CD4-positive, CD25-positive, alpha-beta regulatory T cell (primary cell): ENCODE measurements at places on chromosomes 13 and 19. TPM values are rescaled to one million over a fixed set of nuclear protein-coding genes. Genes with fewer than 3 reads are reported as not detected.
A peak's percentile ranks its signal among the peaks of the same experiment; 100 is the strongest.

SMIM44 gene
- total RNA-seq, result not detected

MBOAT7 gene
- 25.8 TPM for total RNA-seq

SULT2B1 gene
- total RNA-seq, result not detected

F2RL3 gene
- 0.10 TPM for total RNA-seq

LRRC4B gene
- total RNA-seq, result not detected

COX6B2 gene
- 0.57 TPM for total RNA-seq

CRLF1 gene
- total RNA-seq, result not detected

PRSS57 gene
- total RNA-seq, result 3.3 TPM

RDH8 gene
- not detected for total RNA-seq

GRCh38 chr13:26604784-26605545 is 47.5 kb downstream of the WASF3 start:
- DNase-seq, result no peak

- DNase-seq, result no peak
Measured at GRCh38 chr13:88456151-88456550, 785.0 kb downstream of the SLITRK5 start.

- no peak for DNase-seq
Measured at GRCh38 chr19:19064811-19065745, 1.3 kb downstream of the SLC25A42 start.

DNA sequence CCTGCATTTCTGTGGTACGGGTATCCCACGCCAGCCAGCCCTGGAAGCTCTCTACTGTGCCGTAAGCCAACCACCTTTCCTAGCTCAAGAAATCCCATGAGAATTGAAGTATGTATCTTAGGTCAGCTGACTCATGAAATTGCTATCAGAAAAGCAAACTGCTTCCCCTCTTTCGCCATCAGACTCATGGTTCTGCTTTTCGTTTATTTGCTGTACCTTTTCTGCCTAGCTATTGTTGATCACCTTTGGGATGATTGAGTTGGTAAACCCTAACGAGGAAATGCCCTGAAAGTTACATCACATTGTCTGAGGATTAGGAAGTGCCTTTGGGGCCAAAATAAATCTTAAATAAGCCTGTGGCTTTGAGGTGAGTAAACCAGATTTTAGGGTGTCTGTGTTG is at the start of gene ADGRE3:
ADGRE3 (minus strand) TSS at position 81 of the 400 bp plus-strand sequence; CDS start at position 7, 74 bp downstream.
- DNase-seq, result no peak

DNA sequence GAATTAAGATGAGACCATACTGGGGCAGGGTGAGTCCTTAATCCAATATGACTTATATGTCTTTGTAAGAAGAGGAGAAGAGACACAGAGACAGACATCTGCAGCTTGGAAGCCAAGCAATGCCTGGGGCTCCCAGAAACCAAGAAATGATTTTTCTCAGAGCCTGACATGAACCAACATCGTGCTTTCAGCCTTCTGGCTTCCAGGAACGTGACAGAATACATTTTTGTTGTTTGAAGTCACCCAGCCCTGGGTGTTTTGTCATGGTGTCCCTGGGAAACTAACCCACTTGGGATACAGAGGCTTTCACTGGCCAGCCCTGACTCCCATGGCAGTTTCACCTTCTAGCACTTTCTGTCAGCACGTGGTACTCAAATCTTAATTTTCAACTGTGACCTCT is 95.3 kb upstream of the SLC10A2 start:
- no peak for DNase-seq

DNA sequence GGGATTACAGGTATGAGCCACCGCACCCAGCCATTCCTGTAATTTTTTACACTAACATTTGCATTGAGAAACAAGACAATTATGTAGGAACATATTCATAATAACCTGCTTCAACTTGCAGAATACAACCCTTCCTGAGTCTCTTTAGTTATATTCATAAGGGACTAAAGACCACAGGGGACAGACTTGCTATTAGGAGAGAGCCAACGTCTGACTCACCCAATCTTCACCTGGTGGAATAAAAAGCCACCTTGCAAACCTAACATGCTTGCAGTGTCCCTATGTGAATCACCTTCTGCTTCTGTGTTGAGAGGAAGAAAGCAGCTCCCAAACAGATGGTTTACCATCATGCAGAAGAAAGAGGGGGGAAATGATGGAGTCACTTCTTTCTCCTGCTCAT is 456.1 kb downstream of the PCDH9 start:
- no peak for DNase-seq

GRCh38 chr13:74575729-74576125 is 441.5 kb upstream of the KLF12 start:
- peak; percentile 63 for DNase-seq

DNA sequence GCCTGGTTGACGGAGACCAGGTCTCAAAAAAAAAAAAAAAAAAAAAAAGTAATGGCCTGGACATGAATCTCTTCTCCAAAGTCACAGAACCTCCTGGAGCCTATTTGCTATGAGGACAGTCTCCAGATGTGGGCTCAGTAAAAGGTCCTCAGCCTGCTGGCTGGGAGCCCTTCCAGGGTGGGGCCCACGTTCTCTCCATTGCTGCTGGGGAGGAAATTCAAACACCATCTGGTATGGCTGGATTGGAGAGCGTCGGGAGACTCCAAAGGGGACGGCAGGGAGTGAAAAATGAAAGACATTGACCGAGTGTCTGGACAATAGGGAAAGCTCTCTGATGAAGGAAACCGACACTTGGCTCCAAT is 1.3 kb upstream of the PBX4 start:
- DNase-seq, result no peak

- DNase-seq, result no peak
Measured at GRCh38 chr19:38434549-38435051, 1.1 kb downstream of the RYR1 start.

GRCh38 chr19:48444129-48444935 is 1.5 kb upstream of the GRWD1 start:
- no peak for DNase-seq

DNA sequence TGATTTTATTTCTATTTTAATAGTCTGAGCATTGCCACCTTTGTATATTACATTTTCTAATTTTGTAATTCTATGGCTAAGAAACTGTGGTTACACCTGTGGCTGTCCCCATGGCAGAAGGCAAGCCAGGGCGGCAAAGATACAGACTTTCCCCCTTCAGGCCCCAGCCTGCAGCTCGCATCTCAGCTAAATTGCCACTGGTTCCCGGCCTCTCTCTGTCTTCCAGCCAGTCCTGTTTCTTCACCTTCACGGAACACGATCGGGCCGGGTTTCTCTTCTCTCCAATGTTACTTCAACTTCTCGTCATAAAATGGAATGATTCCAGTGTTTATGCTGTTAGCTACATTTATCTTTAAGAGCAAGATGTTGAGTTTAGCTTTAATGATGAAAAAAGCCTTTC is 124.5 kb upstream of the ZNF507 start:
- no peak for DNase-seq

- no peak for DNase-seq
Measured at GRCh38 chr13:98675066-98675465, 77.4 kb downstream of the SLC15A1 start.

DNA sequence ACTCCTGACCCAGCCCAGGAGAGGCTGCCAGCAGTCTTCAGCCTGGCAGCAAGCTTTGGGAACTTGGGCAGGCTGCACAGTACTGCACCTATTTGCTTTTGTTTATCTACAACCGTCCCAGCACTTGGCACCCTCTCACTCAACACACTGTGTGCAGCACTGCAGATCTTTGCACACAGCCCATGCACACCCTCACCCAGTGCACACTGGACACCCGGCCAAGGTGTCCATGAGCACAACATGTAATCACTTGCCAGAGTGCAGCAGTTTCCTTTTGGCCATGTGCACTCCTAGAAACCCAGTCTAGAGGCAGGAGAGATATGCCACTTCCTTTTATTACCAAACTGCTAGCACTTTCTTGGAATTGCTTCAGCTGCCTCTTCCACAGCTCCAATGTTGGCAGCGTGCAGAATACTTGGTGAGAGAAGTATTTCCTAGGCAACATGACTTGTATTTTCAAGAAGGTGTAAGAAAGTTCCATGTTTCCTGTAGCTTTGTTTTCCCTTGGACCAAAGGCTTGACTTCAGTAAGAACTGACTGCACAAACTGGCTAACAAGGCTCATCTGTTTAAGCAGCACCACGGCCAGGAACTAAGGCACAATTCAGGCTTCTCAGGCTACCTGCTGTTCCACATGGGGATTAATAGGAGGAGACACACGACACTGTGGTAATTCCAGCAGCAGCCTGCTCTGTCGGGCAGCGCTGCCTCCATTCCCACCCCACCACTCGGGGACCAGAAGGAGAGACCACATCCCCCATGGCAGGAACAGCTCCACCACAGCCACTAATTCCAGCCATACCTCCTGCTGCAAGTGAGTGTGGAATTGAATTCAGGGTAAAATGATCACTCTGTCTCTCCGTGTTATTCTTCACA is 15.3 kb downstream of the ATP7B start:
- no peak for DNase-seq

- no peak for DNase-seq
Measured at GRCh38 chr13:114123448-114123847, 9.0 kb downstream of the RASA3 start.

DNA sequence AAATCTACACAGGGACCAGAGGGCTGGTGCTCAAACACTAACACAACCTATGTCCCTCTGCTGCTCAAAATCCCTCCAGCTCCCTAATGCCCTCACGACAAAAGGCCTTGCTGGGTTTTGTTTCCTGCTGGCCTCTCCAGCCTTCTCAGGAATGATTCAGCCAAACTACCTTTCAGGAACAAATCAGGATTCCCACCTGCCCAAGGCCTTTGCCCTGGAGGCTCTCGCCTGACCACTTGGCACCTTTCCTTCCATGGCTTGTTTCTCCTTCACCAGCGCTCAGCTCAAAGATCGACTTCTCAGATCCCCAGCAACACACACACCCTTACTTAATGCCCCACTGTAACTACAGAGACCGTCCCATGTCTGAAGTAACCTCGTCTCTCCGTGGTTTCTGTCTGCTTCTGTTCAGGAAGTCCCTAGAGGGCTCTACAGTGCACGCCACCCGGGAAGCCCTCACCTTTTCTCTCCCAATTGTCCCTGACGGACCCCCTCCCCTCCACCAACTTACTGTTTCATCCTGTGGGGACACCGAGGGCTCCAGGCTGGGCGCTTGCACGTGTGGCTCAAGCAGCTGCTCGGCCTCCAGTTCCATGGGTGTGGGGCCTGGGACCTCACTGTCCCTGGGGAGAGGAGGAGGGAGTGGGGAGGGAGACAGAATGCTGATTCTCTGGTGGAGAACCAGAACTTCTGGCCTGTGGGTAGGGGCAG is 3.2 kb upstream of the SIX5 start:
- DNase-seq, result no peak

- DNase-seq, result no peak
Measured at GRCh38 chr13:36907821-36908220, 12.2 kb downstream of the SMAD9 start.

DNA sequence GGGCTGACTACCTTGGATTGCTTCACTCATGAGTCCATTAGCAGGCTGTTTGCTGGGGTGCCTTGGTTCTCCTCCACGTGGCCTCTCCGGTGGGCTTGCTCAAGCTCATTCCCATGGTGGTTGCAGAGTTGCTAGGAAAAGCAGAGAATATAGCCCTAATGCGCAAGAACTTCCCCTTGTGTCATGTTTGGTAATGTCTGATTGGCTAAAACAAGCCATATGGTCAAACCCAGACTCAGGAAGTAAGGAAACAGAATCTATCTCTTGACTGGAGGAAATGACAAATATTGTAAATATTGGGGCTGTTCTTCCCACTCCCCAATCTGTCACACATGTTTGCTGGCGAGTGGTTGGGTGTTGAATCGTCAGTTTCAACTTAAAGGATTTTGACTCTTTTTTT is 12.1 kb downstream of the NFILZ start:
- no peak for DNase-seq

DNA sequence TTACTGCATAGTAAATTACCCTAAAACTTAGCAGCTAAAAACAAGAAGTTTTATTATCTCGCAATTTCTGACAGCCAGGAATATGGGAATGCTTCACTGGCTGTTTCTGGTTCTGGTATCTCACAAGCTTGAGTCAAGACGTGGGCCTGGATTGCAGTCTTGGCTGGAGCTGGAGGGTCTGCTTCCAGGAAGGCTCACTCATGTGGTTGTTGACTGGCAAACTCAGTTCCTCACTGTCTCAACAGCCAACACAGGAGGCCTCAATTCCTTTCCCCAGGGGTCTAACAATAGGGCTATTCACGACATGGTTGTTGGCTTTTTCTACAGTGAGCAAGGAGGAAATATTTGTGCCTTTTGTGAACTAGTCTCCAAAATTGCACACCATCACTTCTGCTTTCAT is 146.3 kb downstream of the GPC5 start:
- DNase-seq, result no peak

GRCh38 chr19:17243211-17243829 is 2.4 kb downstream of the NR2F6 start:
- DNase-seq, result no peak

DNA sequence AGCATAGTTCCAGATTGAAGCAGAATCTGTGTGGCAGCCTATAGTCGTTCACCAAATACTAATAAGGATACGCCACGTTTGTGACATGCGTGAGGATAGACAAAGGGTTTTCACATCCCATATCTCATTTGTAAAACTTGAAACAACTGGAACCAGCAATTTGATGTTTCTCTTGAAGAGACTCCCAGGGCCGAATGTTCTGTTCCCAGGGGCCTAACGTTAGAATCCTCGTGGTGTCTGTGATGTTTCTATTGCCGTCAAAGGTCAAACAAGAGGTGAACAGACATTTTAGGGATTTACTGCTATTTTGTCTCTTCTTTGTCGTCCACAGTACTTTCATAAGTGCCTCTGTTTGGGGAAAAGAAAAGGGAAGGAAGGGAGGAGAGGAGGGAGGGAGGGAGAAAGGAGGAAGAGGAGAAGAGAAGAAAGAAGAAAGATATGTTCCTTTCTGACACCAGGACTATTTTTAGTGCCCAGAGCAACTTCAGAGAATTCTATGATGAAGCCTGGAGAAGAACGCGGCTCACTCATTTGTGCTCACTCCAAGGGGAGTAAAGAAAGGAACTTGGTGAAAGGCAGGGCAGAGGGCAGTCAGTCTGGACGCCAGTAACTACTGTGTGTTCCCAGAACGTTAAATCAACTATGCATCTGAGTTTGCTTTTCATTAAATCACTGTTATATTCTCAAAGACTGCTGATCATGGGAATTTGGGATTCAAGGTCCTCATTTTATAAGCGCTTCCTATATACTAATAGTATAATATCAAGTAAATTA is 154.5 kb downstream of the DCT start:
- DNase-seq, result no peak

DNA sequence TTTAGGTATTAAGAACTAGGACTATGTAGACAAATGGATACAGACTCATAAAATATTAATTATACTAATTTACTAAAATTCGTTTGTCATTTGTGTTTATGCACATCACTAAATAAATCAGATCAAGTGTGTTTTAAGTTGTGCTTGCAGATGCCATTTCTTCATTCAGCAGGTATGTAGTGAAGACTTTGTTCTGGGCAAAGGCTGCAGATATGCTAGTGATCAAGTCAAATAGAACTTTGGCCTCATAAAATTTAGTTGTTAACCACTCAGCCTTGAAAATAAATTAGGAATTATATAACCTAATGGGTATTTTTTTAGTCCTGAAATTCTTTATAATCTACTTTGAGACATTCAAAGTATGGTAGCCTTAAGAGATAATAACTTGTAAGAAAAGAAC is 80.4 kb upstream of the TRPC4 start:
- no peak for DNase-seq

GRCh38 chr13:108274718-108275117 is 5.2 kb downstream of the TNFSF13B start:
- no peak for DNase-seq

GRCh38 chr19:1206150-1206863 is 729 bp downstream of the STK11 start:
- no peak for DNase-seq
